ENCODE measurements at places on chromosomes 2 and 18.
A peak's percentile ranks its signal among the peaks of the same experiment; 100 is the strongest.

DNA sequence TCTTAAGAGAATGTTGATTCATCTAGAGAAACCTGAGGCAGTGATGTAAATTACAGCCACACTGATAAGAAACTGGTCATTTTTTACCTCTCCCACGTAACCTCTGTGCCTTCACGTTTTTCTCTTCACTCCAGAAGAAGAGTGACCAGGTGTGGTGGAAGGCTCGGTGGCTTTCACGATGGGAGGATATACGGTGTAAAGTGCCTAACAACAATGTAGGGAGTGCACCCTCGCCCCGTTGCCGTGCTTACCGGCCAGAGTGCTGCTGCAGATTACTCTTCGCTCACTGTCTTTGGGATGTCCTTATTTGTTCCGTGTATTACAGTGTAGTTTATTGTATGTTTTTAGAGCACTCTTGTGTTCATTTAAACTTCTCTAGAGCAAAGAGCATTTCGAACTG lies 46.5 kb downstream of the NCK2 start:
- DNase-seq, result no peak

GRCh38 chr2:74094291-74094690 lies 53.4 kb downstream of the BOLA3 start:
- no peak for DNase-seq

DNA sequence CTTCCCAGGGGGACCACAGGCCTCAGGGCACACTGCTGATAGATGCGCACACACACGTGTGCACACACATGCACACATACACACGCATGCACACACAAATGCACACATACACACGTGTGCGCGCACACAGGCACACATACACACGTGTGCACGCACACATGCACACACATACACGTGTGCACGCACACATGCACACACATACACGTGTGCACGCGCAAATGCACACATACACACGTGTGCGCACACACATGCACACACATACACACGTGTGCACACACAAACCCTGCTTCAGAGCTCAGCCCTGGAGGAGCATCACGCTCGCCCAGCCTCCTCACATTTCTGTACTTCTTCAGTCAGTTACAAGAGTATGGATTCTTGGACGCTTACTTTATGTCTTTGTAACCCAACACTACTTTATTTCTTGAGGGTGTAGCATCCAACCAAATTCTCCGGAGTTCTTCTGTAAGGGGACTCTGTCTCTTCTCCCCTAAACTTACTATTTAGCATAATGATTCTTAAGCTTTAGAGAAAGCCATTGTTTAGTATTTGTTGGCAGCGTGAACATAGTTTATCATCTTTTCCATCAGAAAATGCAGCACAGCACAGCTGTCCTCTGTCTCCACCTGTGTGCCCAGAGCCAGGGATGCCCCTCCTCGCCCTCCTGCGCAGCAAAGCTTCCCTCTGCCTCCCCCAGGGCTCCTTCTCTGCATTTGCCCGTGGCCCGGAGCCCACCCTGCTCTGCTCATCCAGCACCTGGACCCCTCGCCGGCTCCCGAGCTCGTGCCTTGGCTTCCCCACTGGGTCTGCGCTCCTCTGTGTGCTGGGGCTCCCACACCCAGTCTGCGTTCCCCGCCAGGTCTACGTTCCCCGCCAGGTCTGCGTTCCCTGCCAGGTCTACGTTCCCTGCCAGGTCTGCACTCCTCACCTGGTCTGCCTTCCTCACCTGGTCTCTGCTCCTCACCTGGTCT lies 74.4 kb upstream of the CTDP1 start:
- no peak for DNase-seq

DNA sequence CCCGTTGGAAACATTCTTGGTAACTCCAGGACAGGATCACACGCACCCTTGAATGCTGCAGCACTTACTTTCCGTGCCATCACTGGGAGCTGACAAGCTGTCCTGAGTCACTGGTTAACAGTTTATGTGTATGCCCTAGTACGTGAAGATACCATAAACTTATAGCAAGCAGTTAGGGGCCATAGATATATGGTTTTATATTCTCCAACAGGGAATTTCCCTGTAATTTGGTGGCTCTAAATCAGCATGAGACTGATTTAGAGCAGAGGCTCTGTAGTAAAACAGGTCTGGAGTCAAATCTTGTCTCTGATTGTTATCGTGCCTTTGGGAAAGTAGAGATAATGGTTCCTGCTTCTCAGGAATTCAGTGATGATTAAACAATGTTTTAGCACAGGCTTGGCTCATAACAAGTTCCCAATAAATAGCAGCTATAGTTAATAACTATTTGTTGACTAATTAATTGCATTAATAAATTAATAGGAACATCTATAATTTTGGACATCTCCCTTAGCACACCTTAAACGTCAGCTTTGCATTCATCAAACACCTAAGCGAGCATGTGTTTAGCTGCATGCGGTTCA lies 215.2 kb downstream of the VAPA start:
- DNase-seq, result no peak

- DNase-seq, result no peak
Observed at GRCh38 chr2:162734866-162735265, 103.7 kb downstream of the KCNH7 start.

GRCh38 chr18:33201509-33201926 lies 239.0 kb downstream of the CCDC178 start:
- DNase-seq, result no peak

DNA sequence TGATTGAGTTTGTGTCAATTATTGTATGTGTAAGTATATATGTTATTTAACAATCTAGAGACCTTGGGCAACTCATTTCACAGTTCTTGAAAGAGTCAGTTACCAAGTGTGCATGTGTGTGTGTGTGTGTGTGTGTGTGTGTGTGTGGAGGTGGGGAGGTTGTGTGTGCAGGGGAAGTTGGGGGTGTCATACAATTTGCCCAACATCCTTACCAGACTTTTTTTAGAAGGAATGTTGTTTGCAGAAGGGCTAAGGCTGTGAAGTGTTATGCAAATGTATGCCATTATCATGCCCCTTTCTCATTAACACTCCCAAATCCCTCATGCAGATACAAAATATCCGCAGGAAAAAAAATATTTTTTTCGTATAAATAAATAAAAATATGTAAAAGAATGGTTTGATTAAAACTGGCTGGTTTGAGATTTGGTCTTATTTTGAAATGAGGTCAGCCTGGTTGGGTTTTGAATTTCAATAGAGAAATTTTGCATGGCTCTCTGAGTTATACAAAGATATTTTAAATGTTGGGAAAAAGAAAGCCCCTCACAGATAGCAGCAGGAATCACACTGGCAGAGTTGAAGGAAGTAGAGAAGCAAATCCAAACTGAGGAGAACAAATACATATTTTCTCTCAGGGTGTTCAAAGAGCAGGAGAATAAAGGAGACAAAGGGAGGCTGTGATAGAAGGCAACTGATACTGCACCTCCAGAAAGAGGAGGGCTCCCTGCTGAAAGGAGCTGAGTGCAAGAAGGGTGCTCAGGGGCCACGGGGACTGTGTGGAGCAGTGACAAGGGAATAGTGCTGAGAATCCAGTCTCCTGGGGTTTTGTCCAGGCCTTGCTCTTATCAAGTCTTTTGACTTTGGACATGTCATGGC lies 1365.5 kb upstream of the CELF4 start:
- no peak for DNase-seq

- DNase-seq, result no peak
Observed at GRCh38 chr18:5704847-5705246, 161.1 kb upstream of the EPB41L3 start.

DNA sequence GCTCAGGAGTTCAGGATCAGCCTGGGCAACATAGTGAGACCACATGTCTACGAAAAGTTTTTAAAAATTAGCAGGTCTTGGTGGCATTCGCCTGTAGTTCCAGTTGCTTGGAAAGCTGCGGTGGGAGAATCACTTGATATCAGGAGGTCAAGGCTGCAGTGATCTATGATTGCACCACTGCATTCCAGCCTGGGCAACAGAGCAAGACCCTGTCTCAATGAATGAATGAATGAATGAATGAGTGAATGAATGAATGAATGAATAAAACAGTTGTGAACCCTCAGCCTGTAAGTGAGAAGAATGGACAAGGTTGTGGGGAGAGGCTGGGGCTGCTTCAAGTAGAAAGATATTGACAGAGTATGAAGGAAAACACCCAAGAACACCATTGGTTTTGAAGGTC lies 48.0 kb downstream of the ARHGAP28 start:
- no peak for DNase-seq

DNA sequence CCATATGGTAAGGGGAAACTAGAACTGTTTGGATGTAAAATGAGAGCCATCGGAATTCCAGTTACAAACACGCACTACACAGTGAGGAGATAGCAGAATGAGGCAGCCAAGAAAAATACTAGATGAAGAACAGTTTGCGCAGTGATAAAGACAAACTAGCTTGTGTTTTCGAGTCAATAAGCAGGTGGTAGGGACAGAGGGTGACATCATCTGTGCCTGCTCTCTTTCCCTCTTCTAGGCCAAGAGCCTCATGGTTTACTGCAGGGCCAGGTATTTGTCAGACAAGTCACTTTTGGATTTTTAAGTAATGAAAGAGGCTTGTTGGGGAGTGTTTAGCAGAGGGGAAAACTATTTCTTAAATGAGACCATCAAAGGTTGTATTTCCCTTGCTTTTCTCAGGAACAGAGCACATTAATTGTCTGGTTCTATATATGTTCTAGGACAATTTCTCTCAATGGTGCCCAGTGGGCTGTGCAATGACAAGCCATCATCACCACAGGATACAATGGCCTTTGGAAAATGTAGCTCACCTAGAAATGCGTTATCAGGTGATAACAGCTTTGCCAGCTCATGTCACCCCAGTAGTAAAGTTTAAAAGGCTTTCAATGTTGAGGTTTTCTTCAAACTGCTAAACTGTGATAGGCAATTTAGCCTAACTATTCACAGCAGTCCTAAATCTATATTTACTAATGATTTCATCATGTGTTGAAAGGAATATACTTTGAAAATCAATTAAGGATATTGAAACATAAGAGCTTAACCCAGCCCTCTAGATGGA lies 1210.3 kb upstream of the ZEB2 start:
- peak; percentile 83 for DNase-seq

- no peak for DNase-seq
Observed at GRCh38 chr18:77147418-77147852, 14.9 kb upstream of the MBP start.

- no peak for DNase-seq
Observed at GRCh38 chr2:148935791-148936190, 60.8 kb downstream of the KIF5C start.

GRCh38 chr18:39611381-39612100 lies 2045.9 kb upstream of the CELF4 start:
- no peak for DNase-seq

DNA sequence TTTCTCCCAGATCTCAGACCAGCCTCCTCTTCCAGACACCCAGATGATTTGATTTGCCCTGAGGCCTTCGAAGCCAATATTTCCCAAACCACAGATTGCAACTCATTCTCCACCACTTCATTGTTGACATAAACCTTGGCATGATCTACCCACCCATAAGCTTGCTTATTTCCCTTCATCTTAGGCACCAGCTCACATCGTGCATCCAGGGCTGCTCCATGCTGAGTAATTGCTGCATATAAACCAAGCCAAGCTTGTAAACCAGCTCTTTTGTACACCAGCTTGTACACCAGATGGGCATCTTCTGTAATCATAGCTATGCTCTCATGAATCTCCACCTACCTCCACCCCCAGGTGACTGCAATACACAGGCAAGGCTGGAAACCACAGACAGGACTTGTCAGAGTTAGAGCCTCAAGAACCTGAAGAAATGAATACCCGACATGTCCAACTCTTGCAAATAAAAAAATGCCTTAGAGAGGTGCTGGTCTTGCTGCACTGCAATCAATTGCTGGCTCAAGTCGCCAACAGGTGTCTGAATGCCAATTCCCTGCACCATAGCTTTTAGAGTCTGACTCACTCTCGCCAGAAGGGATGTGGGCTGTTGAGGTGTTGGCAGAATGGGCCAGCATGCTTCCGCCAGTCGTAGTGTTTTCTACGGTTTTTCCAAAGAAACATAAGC lies 31.5 kb downstream of the TRABD2A start:
- DNase-seq, result no peak

DNA sequence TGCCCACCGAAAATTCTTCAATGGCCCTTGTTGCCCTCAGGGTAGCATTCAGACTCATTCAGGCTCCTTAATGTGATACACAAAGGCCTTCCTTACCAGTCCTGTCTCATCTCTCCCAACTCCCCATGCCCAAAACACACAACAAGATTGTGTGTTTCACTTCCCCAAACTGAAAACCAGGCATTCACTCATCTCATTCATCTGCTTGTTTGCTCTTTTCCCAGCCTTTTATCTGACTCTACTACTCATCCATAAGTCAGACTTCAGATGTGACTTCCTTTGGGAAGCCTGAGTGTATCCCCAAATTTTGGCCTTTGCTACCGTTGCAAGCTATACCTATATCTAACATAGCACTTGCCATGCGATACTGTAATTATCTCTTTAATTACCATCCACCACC lies 9.7 kb upstream of the SLC39A10 start:
- no peak for DNase-seq

DNA sequence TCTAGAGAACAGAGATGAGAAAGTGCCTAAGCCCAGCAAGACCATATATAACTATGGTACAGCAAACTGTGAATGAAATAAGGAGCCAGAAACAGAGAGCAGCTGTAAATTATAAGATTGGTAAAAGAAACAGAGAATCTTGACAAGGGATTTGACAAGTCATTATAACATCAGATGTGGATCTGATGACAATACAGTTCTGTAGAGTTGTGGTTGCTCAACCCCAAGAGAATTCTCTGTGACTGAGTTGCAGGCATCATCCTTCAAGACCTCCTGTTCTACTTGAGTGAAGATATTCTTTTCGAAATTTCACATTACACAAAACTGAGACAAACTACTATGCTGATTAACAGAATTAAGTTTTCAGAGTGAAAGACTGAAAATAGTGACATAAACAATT lies 343.1 kb upstream of the SLC39A10 start:
- DNase-seq, result no peak

DNA sequence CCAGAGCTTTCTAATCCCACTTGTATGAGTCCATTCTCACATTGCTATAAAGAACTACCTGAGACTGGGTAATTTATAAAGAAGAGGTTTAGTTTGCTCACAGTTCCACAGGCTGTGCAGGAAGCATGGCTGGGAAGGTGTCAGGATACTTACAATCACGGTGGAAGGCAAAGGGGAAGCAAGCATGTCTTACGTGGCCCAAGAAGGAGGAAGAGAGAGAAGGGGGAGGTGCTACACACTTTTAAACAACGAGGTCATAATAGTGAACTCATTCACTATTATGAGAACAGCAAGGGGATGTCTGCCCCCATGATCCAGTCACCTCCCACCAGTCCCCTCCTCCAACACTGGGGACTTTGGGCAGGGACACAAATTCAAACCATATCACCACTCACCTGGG lies 67.8 kb downstream of the TTC32 start:
- DNase-seq, result no peak

All from NCI-H524 treated with DMSO at 0.1 percent for 48 hours (cell line).